ENCODE measurements at places on chromosomes 1 and 21.

DNA sequence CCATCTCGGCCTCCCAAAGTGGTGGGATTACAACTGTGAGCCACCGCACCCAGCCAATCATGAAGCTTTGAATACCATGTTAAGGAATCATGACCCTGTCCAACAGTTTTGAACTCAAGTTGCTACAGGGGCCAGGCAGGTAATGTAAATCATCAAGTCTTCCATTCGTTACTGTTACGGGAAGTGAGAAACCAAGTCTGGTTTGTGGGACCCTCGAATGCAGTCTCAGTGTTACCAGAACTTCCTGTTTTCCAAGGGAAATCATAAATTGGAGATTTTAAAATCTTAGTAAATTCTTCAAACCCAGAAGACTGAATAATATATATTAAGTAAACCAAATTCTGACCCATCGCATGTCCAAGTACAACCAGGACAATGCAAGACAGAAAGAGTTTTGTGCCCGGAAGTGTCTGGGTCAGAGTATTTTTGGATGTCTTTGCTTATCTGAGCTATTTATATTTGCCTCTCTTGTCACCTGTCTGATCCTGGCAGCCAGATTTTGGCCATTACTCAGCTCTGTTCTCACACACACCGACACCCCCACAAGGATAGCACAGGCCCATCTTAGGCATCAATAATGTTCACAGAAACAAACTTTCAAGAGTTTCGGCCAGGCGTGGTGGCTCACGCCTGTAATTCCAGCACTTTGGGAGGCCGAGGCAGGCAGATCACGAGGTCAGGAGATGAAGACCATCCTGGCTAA is 8.8 kb downstream of the ATP5IF1 start:
- no peak for DNase-seq

- no peak for DNase-seq
These were observed 1.9 kb upstream of the NAV1 start for GRCh38 chr1:201537028-201537427.

- DNase-seq: no peak
These were observed 1807.8 kb downstream of the BRINP3 start for GRCh38 chr1:188669728-188670382.

DNA sequence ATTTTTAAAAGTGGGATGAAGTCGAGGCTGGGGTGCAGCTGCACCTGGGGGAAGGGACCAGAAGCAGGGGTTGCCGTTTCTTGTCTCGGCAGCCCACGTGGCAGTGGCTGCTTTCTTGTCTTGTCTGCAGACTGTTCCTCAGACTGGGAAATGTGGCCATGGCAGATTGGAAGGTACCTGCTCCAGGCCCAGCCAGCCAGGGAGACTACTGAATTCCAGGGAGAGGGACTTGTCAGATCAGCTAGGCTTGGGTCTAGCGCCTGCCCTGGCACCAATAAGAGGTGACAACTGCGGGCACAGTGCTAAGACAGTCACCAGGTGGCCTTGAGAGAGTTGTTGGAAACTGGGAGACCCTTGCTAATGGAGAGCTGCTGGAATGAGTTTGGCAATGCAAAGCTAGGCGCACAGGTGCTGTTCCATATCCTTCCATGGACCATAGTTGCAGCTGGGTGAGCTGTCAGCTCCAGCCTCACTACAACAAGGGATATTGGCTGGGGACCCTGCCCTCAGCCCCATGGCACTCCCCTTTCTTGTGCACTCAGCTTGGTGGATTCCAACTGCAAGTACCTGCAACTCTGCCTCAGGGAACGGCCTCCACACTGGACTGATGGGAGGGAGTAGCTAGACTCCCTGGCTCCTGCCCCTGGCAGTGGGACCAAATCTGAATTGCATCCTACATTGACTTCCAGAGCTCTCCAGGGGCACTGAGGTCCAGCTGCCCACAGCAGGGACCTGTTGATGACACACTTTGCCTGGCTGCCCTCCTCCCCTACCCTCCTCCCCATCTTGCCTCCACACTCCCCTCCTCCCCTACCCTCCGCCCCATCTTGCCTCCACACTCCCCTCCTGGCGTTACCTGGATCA is 9.9 kb upstream of the IL22RA1 start:
- no peak for DNase-seq

- no peak for DNase-seq
These were observed 16.0 kb downstream of the CTNNBIP1 start for GRCh38 chr1:9894115-9894514.

DNA sequence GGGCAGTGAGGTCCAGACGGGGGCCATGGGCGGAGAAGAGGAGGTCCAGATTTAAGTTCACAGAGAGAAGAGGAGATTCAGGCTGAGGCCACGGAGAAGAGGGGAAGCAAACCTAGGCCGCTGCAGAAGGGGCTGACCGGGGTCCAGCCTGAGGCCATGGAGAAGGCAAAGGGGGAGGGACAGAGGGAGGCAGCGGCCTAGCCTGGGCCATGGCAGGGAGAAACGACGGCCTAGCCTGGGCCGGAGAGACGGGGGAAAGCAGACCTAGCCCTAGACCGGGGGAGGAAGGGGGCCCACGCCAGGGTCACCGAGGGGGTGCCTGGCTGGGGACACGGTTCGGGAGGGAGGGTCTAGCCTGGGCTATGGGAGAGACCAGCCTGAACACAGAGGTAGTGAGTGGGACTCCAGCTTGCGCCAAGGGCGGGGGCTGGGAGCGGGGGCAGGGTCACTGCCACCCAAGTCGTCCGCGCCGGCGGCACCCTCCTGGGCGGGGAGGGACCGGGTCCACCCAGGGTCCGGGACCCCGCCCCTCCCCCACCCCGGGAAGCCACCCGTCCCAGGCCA is 459 bp downstream of the CAPZB start:
- DNase-seq: no peak

DNA sequence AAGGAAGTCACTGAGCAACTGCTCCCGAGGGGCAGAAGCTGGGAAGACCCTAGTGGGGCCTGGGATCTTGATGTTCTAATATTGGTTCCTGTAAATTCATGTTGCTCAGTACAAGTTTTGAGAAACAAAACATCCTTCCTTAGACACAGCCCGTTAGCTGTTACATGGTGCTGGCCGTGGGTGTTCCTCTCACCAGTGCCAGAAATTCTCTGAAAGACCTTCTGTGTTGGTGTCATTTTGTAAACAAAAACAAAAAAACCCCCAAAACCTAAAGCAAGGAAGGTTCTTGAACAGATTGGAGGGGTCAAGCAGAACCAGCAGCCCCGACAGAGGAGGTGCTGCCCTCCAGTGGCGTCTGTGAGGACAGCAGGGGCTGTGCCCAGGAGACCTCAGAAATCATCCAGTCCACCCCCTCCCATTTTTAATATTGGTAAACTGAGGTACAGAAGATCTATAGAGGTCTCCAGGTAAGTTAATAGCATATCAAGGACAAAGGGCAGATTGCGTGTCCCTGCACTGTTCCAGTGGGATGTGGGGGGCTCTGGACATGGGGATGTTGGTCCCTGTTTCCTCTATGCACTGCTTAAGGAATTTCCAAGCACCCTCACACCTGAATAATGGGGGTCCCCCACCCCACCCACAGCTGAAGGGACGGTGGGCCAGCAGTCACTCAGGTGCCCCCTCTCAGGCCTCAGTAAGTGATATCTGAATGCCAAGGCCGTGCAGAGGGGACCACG is 38.2 kb downstream of the SLC2A7 start:
- peak; percentile 53 for DNase-seq

GRCh38 chr1:58982259-58982998 is 198.6 kb upstream of the JUN start:
- DNase-seq: no peak

DNA sequence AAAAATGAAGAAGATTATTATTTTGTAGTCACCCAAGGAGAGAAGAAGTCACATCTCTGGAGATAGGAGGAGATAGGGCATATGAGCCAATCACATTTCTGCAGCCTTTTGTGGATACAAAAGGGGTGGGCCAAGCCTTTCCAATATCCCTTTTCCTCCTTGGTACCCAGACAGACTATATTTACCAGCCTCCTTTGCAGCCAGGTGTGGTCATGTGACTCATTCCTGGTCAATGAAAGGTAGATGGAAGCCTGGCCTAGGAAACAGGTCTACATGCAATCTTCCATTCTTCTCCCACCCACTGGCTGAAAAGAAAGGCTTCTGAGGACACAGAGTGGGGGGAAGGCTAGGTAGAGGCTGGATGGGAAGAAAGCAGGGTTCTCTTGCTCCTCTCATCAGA is 58.1 kb upstream of the ERG start:
- no peak for DNase-seq

DNA sequence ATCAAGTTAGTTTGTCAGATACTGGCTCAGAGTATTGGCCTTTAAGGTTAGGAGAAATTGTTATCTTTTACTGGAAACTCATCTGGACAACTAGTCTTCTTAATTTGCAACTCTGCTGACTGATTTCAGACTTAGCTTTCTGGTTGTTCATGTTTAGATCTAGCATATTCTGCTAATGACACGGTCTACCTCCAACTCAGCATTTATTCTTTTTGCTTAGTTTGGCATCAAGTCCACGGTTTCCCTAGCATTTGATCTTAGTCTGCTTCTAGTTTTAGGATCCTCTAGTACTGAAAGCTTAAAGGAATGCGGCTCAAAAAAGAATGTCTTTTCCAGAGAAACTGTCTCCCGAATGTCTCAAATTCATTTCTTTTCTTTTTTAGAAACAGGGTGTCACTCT is 75.6 kb upstream of the SLFNL1 start:
- no peak for DNase-seq

- no peak for DNase-seq
These were observed 183.8 kb upstream of the ARHGEF16 start for GRCh38 chr1:3270403-3271245.

DNA sequence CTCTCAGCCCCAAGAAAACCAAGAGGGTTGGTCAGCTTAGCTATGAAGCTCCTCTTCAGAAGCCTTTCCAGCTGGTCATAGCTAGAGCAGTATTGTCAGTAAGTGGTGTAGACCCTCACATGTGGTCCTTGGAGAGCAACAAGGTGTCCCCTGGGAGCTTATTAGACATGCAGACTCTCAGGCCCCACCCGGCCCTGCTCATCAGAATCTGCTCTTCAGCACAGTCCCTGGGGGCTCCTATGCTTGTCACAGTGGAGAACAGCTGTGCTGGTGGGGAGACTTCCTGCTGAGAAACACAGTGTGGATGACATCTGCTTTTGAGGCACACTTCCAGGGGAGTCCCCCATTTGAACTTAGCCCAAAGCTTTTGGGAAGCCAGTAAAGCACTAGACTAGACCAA is 21.9 kb upstream of the NEK2 start:
- peak; percentile 64 for DNase-seq

GRCh38 chr1:157139052-157139715 is 989 bp upstream of the ETV3 start:
- DNase-seq: no peak

DNA sequence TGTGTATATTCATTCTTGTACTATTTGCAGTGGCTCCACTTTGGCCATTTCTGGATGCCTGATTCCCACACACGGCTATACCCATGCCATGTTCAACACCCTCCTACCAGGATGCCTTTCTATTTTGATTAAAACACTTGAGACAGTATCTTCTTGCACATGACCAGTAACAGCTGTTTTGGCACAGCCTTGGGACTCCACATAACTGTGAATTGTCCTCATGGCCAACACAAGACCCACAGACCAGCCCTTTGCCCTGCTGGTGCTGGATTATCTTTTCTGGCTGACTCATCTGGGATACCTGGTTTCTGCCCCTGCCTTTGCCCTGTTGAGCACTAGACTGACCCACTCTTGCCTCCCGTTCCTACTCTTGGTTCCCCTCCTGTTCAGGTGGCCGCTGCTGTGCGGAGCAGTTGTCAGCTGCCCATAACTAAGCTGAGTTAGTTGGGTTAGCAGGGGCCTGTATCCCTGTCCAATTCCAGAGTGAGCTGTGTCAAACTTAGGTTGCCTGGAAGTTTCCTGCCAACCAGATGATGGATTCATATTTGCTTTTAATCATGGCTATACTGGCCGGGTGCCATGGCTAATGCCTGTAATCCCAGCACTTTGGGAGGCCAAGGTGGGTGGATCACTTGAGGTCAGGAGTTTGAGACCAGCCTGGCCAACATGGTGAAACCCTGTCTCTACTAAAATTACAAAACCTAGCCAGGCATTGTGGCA is 10.8 kb upstream of the EYA3 start:
- DNase-seq: no peak

DNA sequence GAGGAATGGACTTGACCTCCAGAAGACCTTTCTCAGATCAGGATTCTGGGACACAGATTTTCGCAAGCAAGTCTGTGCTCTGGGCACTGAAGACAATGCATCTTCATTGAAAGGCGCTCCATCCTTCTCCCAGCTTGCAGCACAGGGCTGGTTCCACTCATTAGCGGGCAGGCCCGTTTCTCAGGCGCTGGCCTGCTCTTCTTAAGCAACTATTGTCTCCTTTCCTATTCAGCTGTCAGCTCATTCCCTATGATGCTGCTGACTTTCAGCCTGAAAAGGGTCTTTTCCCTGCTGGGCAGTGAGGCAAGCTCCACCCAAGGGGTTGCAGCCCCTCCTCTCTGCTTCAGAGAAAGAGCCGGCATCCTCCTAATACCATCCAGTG is 91.9 kb upstream of the PLXNA2 start:
- no peak for DNase-seq

DNA sequence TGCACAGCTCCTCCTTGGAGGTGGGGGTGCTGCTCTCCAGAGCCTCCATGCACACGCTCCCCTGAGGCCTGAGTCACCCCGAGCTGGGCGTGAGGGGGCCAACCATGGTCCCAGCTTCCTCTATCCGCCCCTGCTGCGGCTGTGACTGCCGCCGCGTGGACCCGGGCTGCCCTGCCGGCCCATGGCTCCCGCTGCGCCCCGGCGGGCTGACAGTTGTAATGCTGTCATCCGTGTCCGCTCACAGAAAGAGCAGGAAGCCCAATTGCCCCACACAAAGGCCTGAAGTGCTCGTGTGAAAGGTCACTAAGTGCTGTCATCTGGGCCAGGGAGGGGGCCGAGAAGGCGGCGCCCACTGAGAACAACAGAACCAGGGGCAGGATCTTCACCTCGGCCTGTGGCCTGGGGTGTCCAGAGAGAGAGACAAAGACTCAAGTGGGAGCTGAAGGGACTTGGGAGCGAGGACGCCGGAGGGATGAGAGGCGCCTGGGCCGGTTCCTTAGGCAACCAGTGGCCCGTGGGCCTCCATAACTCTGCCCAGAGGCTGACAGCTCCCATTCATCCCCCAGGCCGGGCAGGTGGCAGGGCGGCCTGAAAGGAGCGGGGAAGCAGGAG is 31.5 kb downstream of the OLIG1 start:
- peak; percentile 53 for DNase-seq

DNA sequence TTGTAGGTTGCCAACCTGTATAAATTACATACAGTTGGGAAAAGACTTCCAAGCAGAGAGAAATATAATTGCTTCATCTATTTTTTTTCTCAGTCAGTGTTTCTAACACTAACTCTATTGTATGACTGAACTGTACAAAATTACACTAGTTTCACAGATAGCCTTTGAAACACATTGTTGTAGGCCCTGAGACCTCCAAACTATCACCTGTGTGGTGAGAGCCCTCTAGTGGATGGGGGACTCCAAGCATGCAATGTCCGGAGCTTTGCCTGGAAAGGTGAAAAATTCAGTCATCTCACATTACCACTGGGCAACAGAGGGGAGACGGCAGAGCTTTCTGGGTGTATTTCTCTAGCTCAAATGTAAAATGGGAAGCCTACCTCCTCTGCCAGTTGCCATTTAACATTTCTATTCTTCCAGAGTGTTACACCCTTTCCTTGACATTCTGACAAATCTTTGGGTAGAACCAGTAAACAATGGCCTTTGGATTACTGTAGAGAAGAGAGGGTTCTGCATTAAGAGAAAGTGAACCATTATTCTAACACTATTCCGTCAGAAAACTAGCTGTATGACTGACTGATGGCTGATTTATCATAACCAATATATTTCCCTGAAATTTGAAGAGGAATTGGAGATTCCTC is 212.2 kb downstream of the LYPLAL1 start:
- no peak for DNase-seq

GRCh38 chr1:161763522-161764098 is 2.5 kb upstream of the ATF6 start:
- peak; percentile 35 for DNase-seq
